ENCODE measurements at places on chromosomes 16 and 17.

GRCh38 chr16:52247737-52248136, 299.2 kb downstream of the TOX3 start:
- no peak for DNase-seq

GRCh38 chr17:82277851-82278250, 4.4 kb upstream of the CSNK1D start:
- no peak for DNase-seq

GRCh38 chr17:13931111-13931526, 138.2 kb upstream of the COX10 start:
- no peak for DNase-seq

DNA sequence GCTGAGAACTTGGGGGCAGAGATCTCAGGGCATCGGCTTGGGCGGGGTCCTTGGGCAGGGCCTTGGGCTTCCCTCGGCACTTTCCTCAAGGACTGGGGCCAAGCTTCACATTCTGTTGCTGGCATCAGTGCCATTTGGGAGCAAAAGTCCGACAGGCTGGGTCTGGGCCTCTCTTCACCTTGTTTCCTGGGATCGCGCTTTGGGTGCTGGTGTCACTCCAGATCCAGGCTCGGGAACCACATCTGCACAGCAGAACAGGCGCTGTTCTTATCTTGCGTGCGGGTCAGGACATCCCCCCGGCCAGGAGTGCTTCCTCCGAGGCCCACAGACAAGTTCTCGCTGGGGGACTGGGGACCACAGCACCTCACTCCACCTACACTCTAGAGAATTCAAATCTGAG, 31.1 kb upstream of the CDH15 start:
- no peak for DNase-seq

- no peak for DNase-seq
These were observed 40.3 kb downstream of the CYB561 start for GRCh38 chr17:63405741-63406261.

GRCh38 chr17:9862220-9862619, 36.5 kb downstream of the GLP2R start:
- no peak for DNase-seq

GRCh38 chr16:29158785-29159184, 173.9 kb downstream of the LAT start:
- no peak for DNase-seq

- DNase-seq, result no peak
These were observed 18.6 kb upstream of the CLTC start for GRCh38 chr17:59601130-59601529.

DNA sequence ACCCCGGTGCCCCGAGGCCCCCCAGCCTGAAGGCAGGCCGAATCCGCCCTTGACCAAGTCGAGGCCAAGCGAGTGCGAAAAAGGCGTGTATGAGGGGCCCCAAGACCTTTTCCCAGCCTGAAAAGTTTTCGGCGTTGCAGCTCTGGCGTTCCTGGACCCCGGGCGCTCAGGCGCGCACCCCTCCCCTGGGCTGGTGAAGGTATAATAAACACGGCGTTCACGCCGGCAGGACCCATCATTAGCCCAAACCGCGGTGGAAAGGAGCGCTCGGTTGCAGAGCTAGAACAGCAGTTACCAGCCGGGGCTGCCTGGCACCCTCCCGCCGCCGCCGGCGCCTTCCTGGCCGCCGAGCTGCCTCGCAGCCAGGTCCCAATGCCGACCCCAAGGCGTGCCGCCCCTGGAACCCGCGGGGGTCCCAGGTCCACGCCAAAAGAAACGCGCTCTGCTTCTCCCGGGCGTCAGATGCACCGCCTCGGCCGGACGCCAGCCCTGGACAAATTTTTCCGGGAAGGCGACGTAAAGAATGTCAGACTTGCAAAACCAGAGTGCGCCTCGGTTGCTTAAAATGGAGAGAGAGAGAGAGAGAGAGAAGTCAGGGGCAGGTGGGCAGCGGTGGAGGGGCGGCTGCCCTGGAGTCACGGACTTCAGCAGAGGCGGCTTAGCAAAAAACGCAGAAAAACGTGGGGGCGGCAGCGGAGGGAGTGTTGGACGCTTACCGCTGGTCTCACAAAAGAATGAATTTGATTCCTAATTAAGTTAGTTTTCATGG, 11.5 kb upstream of the FOXF1 start:
- no peak for DNase-seq

DNA sequence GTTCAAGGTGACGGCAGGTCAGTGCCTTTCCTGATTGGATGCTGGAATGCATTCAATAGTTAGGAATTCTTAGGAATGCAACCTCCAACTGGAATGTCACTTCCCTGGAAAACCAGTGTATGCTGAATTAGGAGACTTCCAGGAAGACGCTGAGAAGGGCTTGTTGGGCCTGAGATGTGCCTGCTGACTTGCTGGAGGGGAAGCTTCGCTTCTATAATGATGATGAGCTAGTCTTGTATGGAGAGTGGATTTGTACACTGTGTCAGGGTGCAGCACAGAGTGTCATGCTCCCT, 45.6 kb downstream of the SMPD3 start:
- DNase-seq, result no peak

GRCh38 chr16:22815863-22816262, 1.9 kb downstream of the HS3ST2 start:
- no peak for DNase-seq

DNA sequence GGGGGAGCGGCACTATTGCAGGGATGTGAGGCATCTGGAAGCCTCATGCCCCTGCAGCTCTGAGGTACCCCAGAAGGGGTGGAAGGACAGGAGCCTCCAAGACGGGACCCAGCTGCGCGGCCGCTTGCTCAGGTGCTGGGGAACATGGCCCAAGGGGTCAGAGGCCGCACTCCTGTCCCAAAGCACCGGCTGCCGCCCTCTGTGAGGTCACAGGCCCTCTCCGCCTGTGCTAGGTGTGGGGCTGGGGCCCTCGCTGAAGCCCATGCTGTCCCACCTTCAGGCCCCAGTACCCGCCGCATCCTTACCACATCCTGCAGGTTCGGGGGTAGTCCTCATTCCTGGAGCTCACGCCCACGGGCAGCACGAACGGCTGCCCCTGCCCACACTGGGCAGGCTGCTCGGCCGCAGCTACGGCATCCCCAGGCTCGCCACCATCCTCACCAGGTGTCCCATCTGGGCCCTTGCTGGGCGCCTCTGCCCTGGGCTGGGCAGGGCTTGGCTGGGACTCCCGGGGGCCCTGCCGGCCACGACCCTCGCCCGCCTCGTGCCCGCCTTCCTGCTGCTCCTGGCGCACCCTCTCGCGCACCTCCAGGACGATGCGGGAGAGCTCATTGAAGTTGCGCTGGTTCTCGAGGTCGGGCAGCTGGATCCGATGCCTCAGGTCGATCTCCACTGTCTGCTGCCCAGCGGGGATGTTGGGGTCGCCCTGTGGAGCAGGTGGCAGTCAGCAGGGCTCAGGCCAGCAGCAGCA, 16.6 kb upstream of the C16orf95 start:
- DNase-seq, result no peak

GRCh38 chr16:66568355-66568754, 2.1 kb downstream of the CMTM1 start:
- DNase-seq, result no peak

DNA sequence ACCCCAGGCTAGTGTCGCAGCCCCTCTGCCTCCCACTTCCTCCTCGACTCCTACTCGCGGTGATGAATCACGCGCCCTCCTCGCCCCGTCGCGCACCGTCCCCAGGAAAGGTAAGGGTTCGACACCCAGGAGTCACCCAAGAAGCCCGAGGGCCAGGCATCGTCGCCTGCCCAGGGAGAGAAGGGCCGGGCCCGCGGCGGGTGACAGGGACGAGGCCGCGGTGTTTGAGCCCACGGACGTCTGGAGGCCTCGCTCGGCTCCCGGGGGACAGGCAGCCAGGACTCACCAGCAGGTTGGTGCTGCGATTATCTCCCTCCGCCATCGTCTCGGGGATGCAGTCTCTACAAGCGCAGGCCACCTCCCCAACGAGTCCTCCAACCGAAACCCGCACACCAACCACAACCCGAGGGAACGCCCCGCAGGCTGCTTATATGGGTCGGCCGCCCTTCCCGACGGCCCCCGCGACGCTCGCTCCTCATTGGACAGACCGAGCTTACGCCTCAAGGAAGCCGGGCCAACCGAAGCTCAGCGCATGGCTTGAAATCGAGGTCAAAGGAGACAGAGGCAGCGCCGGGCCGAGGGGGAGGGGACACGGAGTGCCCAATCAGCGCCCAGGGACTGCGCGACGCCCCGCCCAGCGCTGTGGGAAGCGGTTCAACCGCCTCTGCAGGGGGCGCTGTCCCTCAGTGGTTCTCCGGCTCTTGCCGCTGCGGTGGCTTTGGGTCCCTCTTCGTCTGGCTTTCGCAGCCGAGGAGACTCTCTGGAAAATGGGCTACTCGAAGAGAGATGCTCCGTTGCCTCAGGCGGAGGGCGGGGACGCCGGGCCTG, at the start of gene ARL6IP1:
Gene ARL6IP1 (minus strand): TSS at position 405 of the 828 bp plus-strand sequence. CDS start 83 bp downstream, at position 322.
- peak; percentile 99 for DNase-seq

GRCh38 chr16:86872833-86873232, 294.5 kb downstream of the FOXL1 start:
- no peak for DNase-seq

- no peak for DNase-seq
These were observed 446.0 kb upstream of the GOT2 start for GRCh38 chr16:59180083-59180476.

DNA sequence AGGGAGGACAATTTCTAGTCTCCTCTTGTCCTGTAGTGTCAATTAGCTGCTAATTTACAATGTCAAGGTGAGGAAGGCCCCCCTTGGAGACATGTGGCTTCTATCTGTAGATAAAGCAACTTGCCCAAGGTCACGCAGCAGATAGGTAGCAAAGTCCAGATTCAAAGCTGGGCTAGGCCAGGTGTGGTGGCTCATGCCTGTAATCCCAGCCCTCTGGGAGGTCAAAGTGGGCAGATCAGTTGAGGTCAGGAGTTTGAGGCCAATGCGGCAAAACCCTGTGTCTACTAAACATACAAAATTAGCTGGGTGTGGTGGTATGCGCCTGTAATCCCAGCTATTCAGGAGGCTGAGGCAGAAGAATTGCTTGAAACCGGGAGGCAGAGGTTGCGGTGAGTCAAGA, 11.1 kb downstream of the TRPV3 start:
- DNase-seq, result no peak

DNA sequence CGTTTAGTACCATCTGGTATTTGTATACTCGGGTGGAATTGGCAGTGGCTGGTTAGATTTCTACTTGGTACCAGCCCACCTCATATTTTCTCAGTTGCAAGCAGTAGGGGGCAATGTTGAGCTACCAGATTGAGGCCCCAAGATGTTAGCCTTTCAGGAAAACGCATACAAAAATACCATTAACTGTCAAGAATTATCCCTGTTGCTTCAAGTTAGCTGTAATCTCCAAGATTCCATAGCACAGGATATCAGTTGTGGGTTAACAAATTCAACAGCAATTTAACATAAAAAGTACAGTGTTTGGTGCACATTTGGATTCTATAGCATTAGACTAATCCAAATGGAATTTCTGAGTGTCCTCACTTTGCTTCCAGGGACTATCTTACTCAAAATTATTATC, 188.2 kb downstream of the FTO start:
- peak; percentile 36 for DNase-seq

DNA sequence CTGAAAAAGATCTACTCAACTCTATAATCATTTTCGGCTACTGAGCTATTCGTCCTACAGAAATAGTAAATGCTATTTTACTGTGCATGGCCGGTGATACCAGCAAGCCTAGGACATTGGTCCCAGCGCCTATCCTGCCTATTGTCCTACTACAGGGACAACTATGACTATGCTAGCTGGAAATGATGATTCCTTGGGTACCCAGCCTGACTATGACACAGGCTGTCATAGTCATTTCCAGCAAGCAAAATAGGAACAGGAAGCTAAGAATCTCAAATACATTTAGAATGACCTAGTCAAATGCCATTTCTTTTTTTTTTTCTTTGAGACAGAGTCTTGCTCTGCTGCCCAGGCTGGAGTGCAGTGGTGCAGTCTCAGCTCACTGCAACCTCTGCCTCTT, 33.7 kb upstream of the HSBP1 start:
- no peak for DNase-seq

DNA sequence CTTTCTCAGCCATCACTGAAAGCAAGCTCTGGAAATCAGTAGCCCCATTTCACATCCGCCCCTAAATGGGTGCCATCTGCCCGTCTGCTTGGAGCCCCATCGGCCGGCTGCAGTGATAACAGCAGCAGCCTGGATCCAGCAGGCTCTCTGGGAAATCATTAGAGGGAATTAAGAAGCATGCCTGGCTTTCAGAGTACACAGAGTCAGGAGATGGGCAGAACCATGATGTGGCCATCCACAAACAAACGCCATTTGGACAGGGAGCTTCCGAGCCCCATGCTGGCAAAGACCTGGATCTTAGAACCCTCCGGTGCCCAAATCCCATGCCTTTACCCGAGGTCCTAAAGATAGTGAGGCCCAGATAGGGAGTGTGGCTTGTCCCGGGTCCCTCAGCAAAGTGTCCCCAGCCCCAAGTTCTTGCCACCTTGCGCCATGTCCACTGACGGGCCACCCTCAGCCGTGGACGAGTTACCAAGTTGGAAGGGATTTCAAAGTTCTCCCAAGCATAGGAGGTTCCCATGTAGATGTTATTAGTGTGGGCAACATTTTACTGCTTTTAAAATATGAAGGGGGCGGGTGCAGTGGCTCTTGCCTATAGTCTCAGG, 1.0 kb upstream of the LITAF start:
- no peak for DNase-seq

DNA sequence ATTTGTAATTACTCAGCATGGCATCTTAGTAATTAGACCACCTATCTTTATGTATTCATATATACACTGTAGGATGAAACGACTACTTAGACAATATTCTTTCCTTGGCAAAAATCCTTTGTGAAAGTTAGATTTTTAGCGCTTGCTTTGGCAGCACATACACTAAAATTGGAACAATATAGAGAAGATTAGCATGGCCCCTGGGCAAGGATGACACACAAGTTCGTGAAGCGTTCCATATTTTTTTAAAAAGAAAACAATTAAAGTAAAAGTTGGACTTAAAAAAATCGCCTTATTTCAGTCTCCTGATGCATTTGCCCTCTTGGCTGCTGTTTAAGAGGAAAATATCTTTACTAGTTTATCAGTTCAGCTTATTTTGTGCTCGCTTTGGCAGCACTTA, 10.5 kb downstream of the IGSF6 start:
- DNase-seq, result no peak

GRCh38 chr16:62755938-62756337, 719.7 kb upstream of the CDH8 start:
- no peak for DNase-seq

DNA sequence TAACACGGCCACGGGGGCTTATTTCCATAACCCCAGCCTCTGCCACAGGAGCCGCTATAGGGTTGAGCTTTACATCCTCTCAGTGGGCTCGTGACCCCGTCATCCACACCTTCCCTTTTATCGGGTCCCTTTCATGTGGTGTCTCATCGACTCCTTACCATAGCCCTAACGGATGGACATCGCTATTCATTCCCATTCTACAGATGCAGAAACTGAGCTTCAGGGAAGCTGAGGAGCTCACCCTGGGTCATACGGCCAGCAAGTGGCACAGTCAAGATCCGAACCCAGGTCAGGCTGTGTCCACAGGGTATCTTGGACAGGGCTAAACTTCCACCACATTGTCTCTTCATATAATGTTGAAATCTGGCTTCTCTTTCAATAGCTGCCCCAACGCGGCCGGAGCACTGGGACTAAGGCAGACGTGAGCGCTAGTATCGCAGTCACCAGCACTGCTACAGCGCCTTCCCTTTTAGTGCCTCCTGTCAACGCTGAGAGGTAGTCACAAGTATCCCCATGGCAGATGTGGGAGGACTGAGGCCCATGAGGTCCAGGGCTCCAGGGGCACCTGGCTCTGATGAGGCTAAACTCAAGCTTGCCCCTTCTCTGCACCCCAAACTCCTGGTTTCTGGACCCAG, 50.8 kb downstream of the SOCS1 start:
- DNase-seq, result no peak
